Amygdala (tissue), 56 donors: ENCODE measurements at places on chromosomes 11 and 22.
A peak's percentile ranks its signal among the peaks of the same experiment; 100 is the strongest.

GRCh38 chr11:128476729-128477128 lies 110.6 kb downstream of the ETS1 start:
- DNase-seq, result no peak

DNA sequence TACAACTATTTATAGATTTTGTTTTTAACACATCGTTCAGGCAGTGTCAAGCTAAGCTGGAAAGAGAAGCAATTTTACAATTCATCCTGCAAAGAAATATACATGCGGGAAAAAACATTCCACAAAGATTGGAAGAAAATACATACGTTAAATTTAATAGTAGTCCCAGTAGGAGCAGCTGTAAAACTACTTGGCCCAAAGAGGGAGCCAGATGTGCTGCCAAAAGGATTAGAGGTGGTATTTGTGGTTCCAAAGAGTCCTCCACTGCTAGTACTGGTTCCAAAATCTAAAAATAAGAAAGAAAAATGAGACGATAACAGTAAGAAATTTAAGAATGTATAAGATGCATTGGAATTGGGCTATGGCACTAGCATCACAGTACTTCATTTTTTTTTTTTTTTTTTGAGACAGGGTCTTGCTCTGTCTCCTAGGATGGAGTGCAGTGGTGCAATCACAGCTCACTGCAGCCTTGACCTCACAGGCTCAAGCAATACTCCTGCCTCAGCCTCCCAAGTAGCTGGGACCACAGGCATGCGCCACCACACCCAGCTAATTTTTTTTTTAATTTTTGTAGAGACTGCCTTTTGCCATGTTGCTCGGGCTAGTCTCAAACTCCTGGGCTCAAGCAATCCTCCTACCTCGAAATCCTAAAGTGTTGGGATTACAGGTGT lies 21.5 kb downstream of the NUP98 start:
- DNase-seq, result no peak

- peak; percentile 34 for DNase-seq
Measured at GRCh38 chr11:17906436-17906835, 106.4 kb downstream of the SERGEF start.

GRCh38 chr11:69200331-69201065 lies 44.8 kb downstream of the SMIM38 start:
- no peak for DNase-seq

DNA sequence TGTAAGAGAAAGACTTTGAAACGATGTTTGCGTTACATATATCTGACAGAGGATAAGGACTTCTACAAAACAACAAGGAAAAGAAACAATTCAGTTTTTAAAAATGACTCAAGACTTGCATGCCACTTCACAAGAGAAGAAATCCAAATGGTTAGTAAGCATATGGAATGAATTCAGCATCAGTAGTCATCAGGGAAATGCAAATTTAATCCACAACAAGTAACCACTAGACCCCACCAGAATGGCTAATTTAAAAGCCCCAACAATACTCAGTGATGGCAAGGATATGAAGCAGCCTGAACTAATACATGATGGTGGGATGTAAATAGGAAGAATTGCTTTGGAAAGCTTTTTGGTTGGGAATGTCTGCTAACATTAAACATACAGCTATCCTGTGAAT lies 142.6 kb downstream of the ATXN10 start:
- no peak for DNase-seq
